GM04504 (cell line): ENCODE measurements at places on chromosomes 1 and 21.
A peak's percentile ranks its signal among the peaks of the same experiment; 100 is the strongest.

DNA sequence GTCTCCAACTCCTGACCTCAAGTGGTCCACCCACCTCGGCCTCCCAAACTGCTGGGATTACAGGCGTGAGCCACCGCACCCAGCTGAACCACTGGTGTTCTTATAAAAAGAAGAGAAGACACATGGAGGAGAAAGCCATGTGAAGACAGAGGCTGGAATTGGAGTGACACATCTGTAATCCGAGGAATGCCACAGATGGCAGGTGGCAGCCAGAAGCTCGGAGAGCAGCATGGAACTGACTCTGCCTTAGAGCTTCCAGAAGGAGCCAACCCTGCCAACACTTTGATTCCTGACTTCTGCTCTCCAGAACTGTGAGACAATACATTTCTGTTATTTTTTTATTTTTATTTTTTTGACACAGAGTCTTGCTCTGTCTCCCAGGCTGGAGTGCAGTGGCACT lies 59.0 kb upstream of the ATP2B4 start:
- no peak for DNase-seq

DNA sequence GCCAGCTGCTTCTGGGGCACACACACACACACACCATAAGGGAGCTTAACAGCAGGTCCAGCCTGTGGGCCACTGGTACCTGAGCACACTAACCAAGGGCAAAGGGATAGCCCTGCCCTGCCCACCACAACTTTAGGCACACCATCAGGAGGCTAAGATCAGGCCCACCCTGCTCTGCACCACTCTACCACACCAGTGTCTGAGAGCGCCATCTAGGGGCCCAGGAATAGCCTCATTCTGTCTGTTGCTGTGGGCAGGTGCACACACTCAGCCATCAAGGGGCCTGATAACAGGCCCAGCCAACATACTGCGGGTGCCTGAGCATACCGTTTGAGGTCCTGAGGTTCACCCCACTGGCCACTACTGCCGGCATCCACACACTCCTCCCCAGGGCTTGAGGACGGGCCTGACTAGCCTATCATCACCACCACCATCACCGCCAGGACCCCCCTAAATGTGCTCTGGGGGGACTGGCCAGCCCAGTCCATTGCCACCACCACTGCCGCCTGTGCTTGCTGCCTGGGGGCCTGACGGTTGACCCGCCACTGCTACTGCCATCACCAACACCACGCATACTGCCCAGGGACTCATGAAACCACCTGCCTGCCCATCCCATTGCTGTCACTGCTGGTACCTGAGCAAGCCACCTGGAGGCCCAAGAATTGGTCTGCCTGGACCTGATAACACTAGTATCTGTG lies 31.3 kb downstream of the NSL1 start:
- DNase-seq = no peak

- no peak for DNase-seq
Observed at GRCh38 chr1:147717706-147718097, 42.7 kb downstream of the GJA5 start.

DNA sequence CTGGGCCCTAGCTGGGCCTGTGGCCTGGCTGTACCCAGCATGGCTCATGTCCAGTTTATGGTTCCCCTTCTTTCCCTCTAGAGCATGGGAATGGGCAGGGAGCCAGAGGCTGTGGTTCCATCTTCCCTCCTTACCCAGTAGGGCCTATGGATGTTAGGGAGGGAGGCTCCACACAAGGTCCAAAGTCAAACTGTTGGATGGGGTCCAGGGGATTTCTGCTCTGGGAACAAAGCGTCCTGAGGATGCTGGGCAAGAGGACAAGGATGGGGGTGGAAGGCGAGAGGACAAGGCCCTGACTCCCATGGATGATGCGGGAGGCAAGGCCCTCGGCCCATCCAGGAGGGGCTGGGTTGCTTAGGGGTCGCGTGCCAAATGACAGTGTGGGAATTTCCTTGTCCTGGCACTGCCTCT lies 17.3 kb downstream of the CSF1 start:
- no peak for DNase-seq

DNA sequence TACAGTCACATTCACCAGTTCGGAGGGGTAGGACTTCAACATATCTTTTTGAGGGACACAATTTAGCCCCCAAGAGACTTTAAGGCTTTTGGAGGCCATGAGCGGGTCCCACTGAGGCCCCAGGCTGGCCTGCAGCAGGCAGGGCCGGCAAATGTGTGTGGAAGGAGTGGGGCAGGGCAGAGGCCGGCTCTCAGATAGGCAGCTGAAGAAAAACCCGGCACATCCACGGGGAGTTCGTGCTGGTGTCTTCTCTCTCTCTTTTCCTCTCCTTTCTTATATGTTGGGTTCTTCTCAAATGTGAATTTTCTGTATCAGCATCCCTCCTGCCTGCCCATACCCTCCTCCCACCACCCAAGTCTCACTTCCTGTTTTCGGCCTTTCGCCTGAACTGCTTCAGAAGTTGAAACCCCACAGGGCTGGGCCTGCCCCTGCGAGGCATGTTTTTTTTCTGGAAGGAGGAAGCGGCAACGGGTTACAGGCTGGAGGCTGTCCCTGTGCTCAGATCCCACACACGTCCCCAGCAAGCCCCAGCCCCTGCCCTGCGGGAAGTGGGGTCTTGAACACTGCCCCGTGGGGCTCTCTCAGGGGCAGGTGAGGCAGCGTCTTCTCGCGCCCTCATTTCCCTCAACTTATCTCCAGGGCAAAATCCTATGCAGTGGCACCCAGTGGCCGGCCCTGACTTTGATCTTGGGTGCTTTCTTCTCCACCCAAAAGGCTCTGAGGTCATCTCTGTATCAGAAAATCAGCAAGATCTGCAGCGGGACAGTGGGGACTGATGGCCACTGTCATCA lies 9.7 kb upstream of the UMODL1 start:
- no peak for DNase-seq

DNA sequence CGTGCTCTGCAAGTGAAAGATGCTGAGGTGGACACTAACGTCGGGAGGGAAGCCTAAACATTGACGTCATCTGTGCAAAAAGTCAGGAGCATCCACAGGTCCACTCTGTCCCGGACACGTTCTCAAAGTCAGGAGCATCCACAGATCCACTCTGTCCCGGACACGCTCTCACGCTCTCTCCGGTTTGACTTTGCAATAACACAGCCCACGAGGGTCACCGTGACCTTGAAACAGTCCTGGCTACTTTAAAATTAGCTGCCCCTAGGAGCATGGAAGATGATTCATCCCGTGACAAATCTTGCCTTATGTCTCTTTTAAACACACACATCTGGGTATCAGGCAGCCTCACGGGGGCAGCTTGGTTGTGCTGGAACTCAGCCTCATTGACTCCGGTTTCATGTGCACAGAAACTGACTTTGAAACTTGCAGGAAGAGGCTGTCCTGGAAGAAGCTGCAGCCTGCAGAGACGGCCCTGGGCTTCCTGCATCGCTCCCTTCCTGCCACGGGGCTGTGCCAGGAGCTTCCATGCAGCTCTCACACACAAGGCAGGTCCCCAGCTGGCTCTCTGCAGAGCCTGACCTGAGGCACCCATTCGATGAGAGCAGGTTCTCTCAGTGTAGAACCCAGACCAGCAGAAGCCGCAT lies 18.1 kb upstream of the COL18A1 start:
- DNase-seq = peak; percentile 94

DNA sequence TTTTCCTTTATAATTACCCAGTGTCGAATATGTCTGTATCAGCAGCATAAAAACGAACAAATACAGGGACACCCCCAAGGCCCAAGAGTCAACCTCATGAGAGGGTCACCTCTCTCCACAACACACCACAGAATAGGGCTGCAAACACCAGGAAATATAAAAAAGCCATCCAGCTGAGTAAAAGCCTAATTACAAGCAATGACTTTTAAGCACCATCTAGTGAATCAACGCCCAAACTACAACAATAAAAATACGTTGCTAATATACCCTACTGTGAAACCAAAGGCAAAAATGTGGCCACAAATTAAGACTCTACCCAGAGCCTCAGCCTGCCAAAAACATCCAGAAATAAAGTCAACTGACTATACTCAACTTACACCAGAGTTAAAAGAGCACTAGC lies 817.9 kb upstream of the NEGR1 start:
- DNase-seq = no peak

DNA sequence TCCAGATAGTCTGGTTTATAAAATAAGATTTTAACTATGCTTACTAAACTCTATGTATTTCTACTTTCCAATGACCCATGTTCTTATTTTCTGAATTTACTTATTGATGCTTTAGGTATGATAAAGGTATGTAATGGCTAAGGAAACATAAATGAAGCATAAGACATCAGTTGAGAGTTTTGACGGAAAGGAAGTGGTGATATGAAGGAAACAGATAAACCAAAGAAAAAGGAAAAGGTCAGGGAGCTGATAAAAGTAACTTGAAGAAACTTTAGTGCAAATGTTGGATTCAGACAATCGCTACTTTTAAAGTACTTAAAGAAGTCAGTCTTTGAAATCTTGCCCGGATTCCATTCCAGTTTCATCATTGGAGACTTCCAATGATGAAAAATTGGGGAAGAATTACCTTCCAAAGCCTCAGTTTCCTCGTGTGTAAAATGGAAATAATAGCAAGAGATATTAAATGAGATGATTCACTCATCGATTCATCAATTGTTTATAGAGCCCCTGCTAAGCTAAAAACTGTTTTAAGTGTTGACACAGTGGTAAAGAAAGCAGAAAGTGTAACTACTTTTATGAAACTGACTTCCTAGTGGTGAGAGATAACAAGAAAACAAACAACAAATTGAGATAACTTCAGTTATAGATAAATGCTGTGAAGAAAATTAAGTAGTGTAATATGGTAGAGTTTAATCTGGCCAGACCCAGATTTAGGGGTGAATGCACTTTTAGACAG lies 10.6 kb downstream of the PTPRC start:
- DNase-seq = no peak

GRCh38 chr1:182651339-182651724 lies 33.1 kb downstream of the RGS8 start:
- no peak for DNase-seq

DNA sequence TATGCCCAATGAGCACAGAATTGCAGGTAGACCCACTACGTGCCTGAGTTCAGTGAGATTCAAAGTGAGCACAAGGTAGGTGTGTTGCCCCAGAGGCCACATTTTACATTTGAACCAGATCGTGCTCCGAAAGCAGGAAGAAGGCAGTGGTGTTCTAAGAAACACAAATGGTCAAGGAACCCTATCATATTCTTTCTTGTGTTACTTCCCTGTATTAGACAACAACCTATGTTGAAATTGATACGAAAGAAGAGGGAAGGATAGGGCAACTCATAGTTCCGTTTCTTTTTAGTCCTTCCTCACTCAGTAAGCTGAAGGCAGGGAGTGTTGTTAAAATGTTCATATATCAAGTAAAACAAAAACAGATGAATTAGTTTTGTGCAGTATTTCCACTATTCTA lies 33.9 kb downstream of the OLFML2B start:
- no peak for DNase-seq
